Activated naive CD8-positive, alpha-beta T cell treated with anti-CD3 and anti-CD28 coated beads, Interleukin-2, amount 50 U/mL, for 24 hours (primary cell): ENCODE measurements at places on chromosomes 7 and 10.

DNA sequence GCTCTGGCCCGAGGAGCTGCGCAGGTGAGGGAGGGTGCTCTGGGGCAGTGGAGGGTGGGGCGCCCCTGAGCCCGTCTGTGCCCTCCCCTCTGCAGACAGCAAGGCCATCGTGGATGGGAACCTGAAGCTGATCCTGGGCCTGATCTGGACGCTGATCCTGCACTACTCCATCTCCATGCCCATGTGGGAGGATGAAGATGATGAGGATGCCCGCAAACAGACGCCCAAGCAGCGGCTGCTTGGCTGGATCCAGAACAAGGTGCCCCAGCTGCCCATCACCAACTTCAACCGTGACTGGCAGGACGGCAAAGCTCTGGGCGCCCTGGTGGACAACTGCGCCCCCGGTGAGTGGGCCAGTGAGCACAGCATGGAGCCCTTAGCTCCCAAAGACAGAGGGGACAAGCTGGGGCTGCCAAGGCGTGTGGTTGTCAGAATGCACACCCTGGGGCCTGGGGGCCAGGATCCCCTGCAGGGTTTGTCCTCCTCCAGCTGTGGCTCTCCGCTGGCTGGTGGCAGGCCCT is 5.1 kb downstream of the FLNC start:
- no peak for DNase-seq
- no peak overlapping the region for H3K4me3 ChIP-seq
- H3K36me3 ChIP-seq = no peaks in the 10 kb centered on the region
- no peak overlapping the region for H3K27ac ChIP-seq
- H3K4me1 ChIP-seq = peaks cover 12% of the 10 kb centered on the region

DNA sequence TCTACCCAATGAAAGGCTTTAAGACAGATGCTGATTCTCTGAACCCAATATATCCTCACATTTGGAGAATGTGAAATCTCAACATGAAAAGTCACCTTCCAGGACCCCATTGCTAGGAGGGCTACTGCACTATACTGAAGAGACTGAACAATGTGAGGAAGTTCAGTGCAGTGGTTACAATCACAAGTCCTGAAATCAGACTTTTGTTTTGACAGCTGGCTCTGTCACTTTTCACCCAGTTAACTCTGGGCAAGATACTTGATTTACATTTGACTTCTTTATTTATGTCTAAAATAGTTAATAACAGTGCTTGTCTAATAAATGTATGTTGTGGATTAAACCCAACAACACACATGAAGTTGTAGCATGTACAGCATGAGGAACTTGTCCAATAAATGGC is 14.8 kb upstream of the VWDE start:
- no peaks in the 10 kb centered on the region for H3K36me3 ChIP-seq
- H3K4me3 ChIP-seq = no peak overlapping the region
- no peaks in the 10 kb centered on the region for H3K4me1 ChIP-seq
- peaks cover 8% of the 10 kb centered on the region for H3K27me3 ChIP-seq
- H3K27ac ChIP-seq = no peak overlapping the region

GRCh38 chr10:98892523-98892922 is 343.1 kb downstream of the HPSE2 start:
- H3K36me3 ChIP-seq = peaks cover 2% of the 10 kb centered on the region
- no peak overlapping the region for H3K4me3 ChIP-seq
- H3K4me1 ChIP-seq = no peaks in the 10 kb centered on the region
- DNase-seq = no peak

- DNase-seq = no peak
- H3K27ac ChIP-seq = no peak overlapping the region
- peaks cover 9% of the 10 kb centered on the region for H3K27me3 ChIP-seq
- H3K4me1 ChIP-seq = peaks cover 9% of the 10 kb centered on the region
- H3K36me3 ChIP-seq = no peaks in the 10 kb centered on the region
These were observed 297.8 kb upstream of the ZNF32 start for GRCh38 chr10:43946445-43946844.
